ENCODE measurements at places on chromosomes 12 and 14. TPM values are rescaled to one million over a fixed set of nuclear protein-coding genes. Genes with fewer than 3 reads are reported as not detected.
A peak's percentile ranks its signal among the peaks of the same experiment; 100 is the strongest.

GRCh38 chr14:96917442-96917963 is 120.3 kb downstream of the VRK1 start:
- H3K4me3 ChIP-seq: no peak overlapping the region
- no peak for DNase-seq
- H3K4me1 ChIP-seq: peaks cover 2% of the 10 kb centered on the region
- peak overlapping the region; percentile 38 for H3K27ac ChIP-seq
- no peaks in the 10 kb centered on the region for H3K27me3 ChIP-seq

- H3K27ac ChIP-seq: no peak overlapping the region
- no peak overlapping the region for H3K4me3 ChIP-seq
- H3K27me3 ChIP-seq: no peaks in the 10 kb centered on the region
- peak; percentile 90 for DNase-seq
- no peaks in the 10 kb centered on the region for H3K4me1 ChIP-seq
Measured at GRCh38 chr12:132282950-132283771, 46.2 kb downstream of the GALNT9 start.

GRCh38 chr12:124816295-124816854 is 47.3 kb downstream of the SCARB1 start:
- no peak overlapping the region for H3K27ac ChIP-seq
- no peak for DNase-seq
- no peaks in the 10 kb centered on the region for H3K27me3 ChIP-seq
- peaks cover 20% of the 10 kb centered on the region for H3K36me3 ChIP-seq
- H3K4me3 ChIP-seq: no peak overlapping the region

GRCh38 chr12:4829793-4830162 is 79.9 kb upstream of the KCNA1 start:
- no peak overlapping the region for H3K4me3 ChIP-seq
- H3K27ac ChIP-seq: no peak overlapping the region
- no peaks in the 10 kb centered on the region for H3K4me1 ChIP-seq

GRCh38 chr12:90027889-90028634 is 319.4 kb upstream of the ATP2B1 start:
- H3K27ac ChIP-seq: no peak overlapping the region
- H3K27me3 ChIP-seq: no peaks in the 10 kb centered on the region
- no peaks in the 10 kb centered on the region for H3K36me3 ChIP-seq
- H3K4me1 ChIP-seq: no peaks in the 10 kb centered on the region

DNA sequence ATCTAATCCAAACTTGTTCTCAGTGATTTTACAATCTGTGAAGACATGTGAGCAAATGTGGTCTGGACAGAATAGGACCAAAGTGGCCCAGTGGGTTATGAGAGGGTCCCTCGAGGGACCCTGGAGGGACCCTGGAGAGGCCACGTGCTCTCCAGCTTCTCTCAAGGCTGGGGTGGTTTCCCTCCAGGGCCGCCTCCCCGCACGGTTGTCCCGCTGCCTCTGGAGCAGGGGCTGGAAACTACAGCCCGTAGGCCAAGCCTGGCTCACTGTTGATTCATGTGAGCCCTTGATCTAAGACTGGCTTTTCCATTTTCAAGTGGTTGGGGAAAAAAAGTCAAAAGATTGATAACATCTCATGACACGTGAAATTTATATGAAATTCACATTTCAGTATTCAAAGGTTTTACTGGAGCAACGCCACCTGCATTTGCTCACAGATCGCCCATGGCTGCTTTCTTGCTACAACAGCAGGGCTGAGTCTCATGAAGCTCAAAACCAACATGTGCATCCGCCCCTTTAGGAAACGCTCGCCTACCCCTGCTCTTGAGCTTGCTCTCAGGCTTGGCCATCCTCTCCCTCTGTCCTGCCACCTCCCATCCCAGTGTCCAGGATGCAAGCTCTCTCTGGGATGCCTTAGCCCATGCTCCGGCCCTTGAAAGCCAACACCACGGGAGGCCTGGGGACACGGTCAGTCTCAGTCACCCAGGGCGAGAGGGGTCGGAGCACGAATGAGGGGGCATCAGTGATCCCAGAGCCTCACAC is 12.1 kb upstream of the LRTM2 start:
- no peaks in the 10 kb centered on the region for H3K27me3 ChIP-seq
- no peak for DNase-seq

GRCh38 chr12:101607894-101608293 is 13.1 kb downstream of the MYBPC1 start:
- no peaks in the 10 kb centered on the region for H3K36me3 ChIP-seq
- DNase-seq: no peak
- no peaks in the 10 kb centered on the region for H3K4me1 ChIP-seq
- H3K4me3 ChIP-seq: no peak overlapping the region
- H3K27ac ChIP-seq: no peak overlapping the region

GRCh38 chr14:72478471-72478893 is 415.4 kb downstream of the DPF3 start:
- peak overlapping the region; percentile 40 for H3K27ac ChIP-seq
- no peak overlapping the region for H3K4me3 ChIP-seq
- peaks cover 7% of the 10 kb centered on the region for H3K4me1 ChIP-seq

DNA sequence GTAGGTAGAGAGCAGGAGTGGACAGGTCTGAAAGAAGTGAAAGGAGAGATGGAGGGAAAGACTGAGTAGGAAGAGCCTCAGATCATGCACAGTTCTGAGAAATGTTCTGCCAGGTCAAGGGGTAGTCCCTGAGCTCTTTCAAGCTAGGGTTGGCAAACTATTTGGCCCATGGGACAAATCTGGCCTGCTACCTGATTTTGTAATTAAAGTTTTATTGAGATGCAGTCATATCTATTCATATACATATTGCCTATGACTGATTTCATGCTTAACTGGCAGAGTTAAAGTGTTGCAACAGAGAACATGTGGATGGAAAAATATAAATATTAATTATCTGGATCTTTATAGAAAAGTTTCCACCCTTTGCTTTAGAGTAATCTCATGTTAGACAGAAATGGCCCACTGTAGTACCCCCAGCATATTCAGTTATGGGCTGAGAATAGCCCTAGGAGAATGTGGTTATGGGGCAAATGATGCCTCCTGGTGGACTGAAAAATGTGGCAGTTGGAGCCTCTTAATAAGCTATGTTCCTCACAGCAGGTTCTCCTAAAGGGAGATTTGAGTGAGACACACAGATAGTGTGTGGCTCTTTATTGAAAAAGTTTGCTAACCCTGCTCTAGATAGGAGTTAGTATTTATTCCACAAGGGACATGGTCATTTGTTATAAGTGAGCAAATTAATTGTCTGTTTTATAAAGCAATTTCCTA is 476.9 kb downstream of the LRIG3 start:
- DNase-seq: peak; percentile 83
- H3K36me3 ChIP-seq: no peaks in the 10 kb centered on the region
- H3K4me3 ChIP-seq: no peak overlapping the region
- H3K27me3 ChIP-seq: no peaks in the 10 kb centered on the region

GRCh38 chr12:83161456-83161855 is 474.8 kb downstream of the TMTC2 start:
- H3K4me1 ChIP-seq: no peaks in the 10 kb centered on the region
- no peak for DNase-seq

GRCh38 chr14:55451398-55451797 is 11.0 kb upstream of the TBPL2 start:
- DNase-seq: peak; percentile 4
- no peak overlapping the region for H3K27ac ChIP-seq
- no peaks in the 10 kb centered on the region for H3K27me3 ChIP-seq

GRCh38 chr12:5200278-5201087 is 156.8 kb downstream of the KCNA5 start:
- peak; percentile 98 for DNase-seq
- H3K27me3 ChIP-seq: no peaks in the 10 kb centered on the region
- no peak overlapping the region for H3K27ac ChIP-seq
- H3K4me3 ChIP-seq: no peak overlapping the region
- no peaks in the 10 kb centered on the region for H3K36me3 ChIP-seq

GRCh38 chr14:73719791-73720190 is 5.6 kb upstream of the PNMA1 start:
- no peak overlapping the region for H3K4me3 ChIP-seq
- peaks cover 66% of the 10 kb centered on the region for H3K36me3 ChIP-seq
- no peak for DNase-seq
- H3K27me3 ChIP-seq: no peaks in the 10 kb centered on the region
- H3K27ac ChIP-seq: peak overlapping the region; percentile 66

- no peak for DNase-seq
- H3K4me3 ChIP-seq: no peak overlapping the region
- H3K36me3 ChIP-seq: no peaks in the 10 kb centered on the region
- H3K4me1 ChIP-seq: no peaks in the 10 kb centered on the region
- no peaks in the 10 kb centered on the region for H3K27me3 ChIP-seq
Measured at GRCh38 chr14:82501554-82501953, 967.9 kb upstream of the SEL1L start.

- H3K4me1 ChIP-seq: no peaks in the 10 kb centered on the region
- peak; percentile 77 for DNase-seq
- peak overlapping the region; percentile 98 for H3K4me3 ChIP-seq
- H3K27ac ChIP-seq: no peak overlapping the region
- H3K27me3 ChIP-seq: no peaks in the 10 kb centered on the region
Measured at GRCh38 chr12:116736962-116737773, 701 bp downstream of the SPRING1 start.

CEP128 gene
- 14.0 TPM for total RNA-seq

NEDD8 gene
- total RNA-seq: 210 TPM

WNT1 gene
- not detected for total RNA-seq

VEZT gene
- total RNA-seq: 144 TPM

FAIM2 gene
- total RNA-seq: not detected

LPCAT3 gene
- total RNA-seq: 86.7 TPM

DTX3 gene
- 63.5 TPM for total RNA-seq
